ENCODE measurements at places on chromosomes 6 and 20. TPM values are rescaled to one million over a fixed set of nuclear protein-coding genes. Genes with fewer than 3 reads are reported as not detected.

Gene SLC32A1
- not detected for total RNA-seq

DNA sequence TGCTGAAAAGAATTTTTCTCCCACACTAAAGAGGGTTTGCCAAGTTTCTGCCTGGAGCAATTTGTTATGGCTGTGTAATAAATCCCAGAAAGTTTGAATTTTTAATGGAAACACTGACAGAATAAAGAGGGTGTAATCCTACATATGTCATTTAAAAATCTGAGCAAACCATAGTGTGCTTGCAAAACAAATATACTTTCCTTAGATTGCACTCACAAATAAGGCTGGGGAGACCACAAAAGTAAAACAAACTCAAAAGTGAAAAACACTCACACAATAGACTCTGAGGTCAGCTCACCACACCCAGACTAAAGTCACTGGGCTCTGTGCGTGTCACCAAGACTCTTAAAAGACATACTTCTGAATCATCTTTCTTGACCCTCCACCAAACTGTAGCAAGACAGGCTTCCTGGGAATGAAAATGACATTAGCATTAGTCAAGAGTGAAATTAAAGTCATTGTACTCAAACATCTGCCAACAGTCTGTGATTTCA is 4.8 kb upstream of the ATXN1 start:
- DNase-seq, result no peak

DNA sequence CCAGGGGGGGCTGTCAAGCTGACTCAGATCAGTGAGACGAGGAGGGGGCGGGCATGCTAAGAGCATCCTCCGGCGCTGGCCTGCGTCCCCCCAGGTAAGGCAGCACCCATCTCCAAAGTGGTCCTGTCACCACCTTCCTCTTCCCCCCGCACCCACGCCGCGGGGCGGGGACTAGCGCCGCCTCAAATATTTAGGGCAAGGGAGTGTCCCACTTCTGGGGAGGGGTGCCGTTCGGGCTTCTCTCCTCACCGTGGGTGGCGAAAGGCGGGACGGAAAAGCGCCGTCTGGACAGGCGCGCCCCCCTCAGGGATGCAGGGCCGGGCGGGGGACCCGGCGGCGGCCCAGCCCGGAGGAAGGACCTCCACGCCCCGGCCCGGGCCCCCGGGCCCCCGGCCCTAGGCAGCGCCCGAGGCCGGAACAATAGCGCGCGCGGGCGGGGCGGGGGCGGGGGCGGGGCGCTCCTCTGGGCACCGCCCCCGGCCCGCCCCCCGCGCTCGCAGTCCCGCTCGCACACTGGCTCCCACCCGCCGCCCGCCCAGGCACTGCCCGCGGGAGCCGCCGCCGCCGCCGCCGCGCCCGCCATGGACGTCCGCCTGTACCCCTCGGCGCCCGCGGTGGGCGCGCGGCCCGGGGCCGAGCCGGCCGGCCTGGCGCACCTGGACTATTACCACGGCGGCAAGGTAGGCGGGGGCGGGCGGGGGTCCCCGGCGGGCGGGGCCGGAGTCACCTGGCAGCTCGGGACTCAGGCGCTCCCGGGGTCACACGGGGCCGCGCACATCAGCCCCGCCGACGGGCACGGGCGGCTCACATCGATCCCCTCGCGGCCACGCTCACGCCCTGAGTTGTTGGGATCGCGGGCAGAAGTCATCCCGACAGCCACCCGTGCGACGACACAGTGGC is at the start of gene TOX2:
Gene TOX2 (plus strand): TSS at position 542 of the 900 bp plus-strand sequence. CDS start 40 bp downstream, at position 582.
- DNase-seq, result no peak

DNA sequence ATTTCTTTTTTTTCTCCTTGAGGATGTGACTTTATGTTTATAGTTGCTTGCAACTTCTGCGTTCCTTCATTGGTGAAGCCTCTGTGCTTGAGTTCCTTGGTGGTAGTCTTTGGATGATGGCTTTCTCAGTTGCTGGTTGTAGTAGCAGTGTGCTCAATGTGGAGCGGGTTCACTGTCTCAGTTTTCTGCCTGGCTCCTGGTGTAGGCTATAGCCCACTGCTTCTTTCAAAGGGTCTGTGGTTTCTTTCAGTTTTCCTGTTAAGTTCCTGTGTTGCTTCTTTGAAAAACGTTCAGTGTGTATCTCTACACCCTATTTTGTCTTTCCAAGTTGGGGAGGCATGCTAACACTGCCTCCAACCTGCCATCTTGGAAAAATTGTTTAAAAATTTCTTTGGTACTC is 33.9 kb upstream of the ZBTB24 start:
- DNase-seq, result no peak

GRCh38 chr20:59448851-59449444 is 148.5 kb downstream of the EDN3 start:
- DNase-seq, result no peak

DNA sequence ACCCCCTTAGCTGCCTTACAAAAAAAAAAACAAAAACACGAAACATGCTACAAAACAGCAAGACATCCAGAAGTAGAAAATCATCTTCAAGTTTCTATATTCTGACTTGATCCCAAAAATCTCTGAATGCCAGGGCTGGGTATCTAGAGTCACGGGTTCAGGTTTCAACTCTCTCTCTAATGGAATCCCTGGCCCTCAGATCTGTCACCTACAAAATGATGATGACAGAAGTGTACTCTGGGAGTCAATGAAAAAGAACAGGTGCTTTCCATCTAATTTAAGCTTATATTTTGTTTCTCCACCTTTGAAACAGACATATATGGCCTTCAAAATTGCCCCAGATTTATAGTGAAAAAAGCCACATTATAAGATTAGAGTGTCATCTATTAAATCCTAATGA is 18.3 kb downstream of the RTN4IP1 start:
- no peak for DNase-seq

Gene CPNE5
- not detected for total RNA-seq

Gene HCK
- 2.1 TPM for total RNA-seq

Gene ADGB
- total RNA-seq, result not detected

GRCh38 chr6:13985663-13986325 is 61.0 kb downstream of the RNF182 start:
- no peak for DNase-seq

DNA sequence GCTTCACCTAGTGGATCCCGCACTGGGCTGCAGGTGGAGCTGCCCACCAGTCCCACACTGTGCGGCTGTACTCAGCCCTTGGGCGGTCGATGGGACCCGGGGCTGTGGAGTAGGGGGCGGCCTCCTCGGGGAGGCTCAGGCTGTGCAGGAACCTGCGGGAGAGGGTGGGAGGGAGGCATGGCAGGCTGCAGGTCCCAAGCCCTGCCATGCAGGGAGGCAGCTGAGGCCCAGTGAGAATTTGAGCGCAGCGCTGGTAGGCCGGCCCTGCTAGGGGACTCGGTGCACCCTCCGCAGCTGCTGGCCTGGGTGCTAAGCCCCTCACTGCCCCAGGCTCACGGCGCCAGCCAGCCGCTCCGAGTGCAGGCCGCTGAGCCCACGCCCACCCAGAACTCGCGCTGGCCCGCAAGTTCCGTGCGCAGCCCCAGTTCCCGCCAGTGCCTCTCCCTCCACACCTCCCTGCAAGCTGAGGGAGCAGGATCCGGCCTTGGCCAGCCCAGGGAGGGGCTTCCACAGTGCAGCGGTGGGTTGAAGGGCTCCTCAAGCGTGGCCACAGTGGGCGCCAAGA is 1407.6 kb downstream of the EPHA7 start:
- no peak for DNase-seq

Gene TNFRSF6B
- 9.9 TPM for total RNA-seq

DNA sequence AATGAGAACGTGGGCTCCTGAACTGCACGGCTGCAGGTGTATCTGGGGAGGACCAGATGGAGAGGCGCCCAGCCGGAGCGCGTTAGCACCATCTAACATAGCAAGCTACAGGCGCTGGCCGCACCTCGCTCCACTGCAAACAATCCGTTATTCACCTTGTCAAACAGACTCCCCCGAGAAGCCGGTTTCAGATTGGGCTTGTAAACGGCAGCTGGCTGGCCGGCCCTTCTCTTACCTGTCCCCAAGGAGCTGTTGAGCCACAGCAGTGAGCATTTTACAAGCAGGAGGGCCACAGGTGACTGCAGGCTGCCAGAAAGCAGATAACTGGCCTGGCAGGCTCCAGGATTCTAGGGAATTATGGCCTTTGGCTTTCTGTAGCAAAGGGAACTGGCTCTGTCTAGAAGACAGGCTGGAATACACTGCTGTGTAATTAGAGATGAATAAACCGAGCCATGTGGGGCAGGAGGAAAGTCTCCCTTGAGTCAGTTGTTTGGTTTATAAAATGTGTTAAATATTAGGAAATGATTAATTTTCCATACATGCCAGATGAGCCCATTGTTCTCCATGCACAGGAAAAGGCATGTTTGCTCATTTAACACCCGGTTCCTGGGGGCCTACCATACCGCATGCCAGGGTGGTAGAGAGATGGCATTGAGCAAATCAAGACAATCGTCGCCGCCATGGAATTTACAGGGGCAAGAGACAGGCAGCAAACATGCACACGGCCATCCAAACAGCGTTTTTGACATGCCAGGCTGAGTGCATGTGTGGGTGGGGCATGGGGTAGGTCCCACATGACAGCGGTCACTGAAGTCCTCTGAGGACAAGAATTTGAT is 159.3 kb downstream of the NFATC2 start:
- peak; percentile 76 for DNase-seq

Gene CLPSL2
- not detected for total RNA-seq

Gene HFE
- total RNA-seq, result 5.4 TPM

DNA sequence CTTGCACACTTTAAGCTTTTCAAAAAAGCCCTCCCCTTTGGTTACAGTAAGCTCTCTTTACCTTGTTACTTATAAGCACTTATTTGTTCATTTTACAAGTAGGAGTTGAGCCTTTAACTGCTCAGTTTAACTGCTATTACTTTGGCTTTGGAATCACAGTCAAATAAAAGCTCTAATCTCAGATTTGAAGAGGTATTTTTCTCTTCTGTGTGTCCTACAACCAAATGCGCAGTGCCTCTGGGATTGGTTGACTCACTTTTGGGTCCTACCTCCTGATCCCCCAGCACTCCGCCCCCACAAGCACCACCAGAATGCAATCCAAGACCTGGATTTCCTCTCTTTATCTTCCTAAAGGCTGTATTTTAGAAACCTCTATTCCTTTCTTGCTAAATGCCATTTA is 2.5 kb downstream of the NCOA7 start:
- DNase-seq, result no peak
